ENCODE measurements at places on chromosomes 1 and 21. TPM values are rescaled to one million over a fixed set of nuclear protein-coding genes. Genes with fewer than 3 reads are reported as not detected.

The RPE65 gene
- not detected for total RNA-seq

The GPR153 gene
- 11.4 TPM for total RNA-seq

The IGSF3 gene
- total RNA-seq, result 34.8 TPM

The GBP3 gene
- 28.5 TPM for total RNA-seq

The ARF1 gene
- 479 TPM for total RNA-seq

The CYP4A22 gene
- total RNA-seq, result not detected

The AKR7A3 gene
- total RNA-seq, result 0.33 TPM

The CA6 gene
- total RNA-seq, result not detected

The FTCD gene
- not detected for total RNA-seq

The FCER1G gene
- total RNA-seq, result not detected

GRCh38 chr1:177283380-177283779 lies 112.6 kb downstream of the BRINP2 start:
- no peak for DNase-seq

GRCh38 chr1:33014464-33015163 lies 22.1 kb downstream of the AK2 start:
- no peak for DNase-seq

- no peak for DNase-seq
Measured at GRCh38 chr1:77303387-77303786, 21.6 kb downstream of the AK5 start.

GRCh38 chr1:243715285-243715684 lies 134.8 kb downstream of the AKT3 start:
- no peak for DNase-seq

DNA sequence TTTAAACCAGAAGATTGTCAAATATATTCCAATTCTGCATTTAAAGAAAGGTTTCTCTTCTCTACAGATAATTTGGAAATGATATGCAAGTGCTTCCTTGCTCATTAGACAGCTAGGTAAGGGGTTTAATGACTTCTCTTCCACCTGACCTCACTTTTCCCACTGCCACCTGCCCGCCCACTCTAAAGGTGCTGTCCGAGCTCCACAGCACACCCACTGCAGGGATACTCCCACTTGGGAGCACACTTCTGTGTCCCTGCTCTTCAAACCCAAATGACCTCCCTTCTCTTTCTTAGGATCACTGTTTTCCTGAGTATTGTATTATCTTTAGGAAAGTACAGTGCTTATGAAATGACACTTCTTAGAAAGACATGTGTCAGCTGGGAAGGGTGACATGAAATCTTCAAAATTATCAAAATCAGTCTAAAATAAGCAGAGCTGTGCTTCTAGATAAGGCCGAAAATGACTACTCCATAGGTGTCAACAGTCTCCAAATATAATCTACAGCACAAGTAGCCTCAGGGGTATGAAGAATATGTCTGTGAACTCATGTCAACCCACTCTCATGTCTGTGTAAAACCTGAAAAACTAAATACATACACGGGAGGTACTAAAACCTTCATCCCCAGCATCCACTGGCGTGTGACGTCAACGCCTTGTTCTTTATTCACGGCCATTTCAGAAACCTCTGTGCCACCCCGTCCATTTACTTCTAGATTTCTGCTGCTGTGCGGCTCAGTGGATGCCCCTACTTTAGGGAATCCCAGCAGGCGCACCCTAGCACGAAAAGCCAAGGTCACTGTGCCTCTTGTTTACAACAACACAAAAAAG lies 71.0 kb downstream of the SLC45A1 start:
- DNase-seq, result no peak

GRCh38 chr1:197810812-197811211 lies 35.5 kb upstream of the DENND1B start:
- DNase-seq, result no peak

DNA sequence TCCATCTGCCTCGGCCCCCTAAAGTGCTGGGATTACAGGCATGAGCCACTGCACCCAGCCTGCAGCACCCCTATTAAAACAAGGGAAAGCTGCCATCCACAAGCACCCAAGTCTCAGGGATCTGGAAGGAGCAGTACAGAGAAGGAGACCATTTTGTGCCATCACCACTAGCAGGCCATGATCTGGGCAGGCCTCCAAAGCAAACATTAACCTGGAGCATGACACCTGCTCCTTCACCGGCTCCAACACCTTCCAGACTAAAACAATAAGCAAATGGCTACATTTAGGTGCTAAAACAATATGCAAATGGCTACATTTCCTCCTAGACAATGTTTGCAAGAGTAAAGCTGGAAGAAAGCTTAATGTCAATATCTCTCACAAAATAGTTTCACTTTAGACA lies 16.7 kb downstream of the MEAF6 start:
- DNase-seq, result no peak

- no peak for DNase-seq
Measured at GRCh38 chr21:24007592-24007991, 1599.7 kb downstream of the MRPL39 start.

DNA sequence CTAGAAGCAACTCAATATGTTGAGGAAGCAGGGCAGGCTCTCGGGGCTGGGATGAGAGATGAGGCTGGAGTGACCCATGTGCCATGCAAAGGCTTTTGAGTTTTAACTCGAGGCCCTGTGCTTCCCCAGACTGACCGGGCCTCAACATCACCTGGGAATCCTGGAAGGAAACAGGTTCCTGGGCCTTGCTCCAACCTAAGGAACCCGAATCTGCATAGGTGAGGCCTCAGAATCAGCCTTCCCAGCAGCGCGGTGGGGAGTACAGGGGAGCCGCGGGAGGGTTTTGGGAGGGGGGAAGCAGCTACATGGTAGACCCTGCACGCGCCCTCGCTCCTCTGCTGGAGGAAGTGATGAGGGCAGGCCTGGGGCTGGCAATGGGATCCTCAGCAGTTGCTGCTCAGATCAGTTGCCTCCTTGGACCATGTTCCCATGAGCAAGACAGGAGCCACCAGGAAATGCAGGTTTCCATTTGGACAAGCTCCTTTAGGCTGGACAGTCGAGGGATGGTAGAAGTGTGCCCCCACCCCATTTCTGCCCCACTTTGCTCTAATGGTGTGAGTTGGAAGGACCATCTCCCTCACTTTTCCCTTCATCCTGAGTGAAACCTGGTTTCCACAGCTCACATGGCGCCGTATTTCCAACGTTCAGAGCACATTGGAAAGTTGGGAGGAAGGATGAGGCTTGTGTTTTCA lies 4.5 kb upstream of the KIAA1614 start:
- DNase-seq, result no peak

GRCh38 chr1:119743776-119744597 lies 24.7 kb downstream of the HMGCS2 start:
- no peak for DNase-seq

- peak; percentile 60 for DNase-seq
Measured at GRCh38 chr1:109275706-109276345, 7.1 kb downstream of the PSRC1 start.

- no peak for DNase-seq
Measured at GRCh38 chr1:66527686-66528085, 6.3 kb upstream of the SGIP1 start.

DNA sequence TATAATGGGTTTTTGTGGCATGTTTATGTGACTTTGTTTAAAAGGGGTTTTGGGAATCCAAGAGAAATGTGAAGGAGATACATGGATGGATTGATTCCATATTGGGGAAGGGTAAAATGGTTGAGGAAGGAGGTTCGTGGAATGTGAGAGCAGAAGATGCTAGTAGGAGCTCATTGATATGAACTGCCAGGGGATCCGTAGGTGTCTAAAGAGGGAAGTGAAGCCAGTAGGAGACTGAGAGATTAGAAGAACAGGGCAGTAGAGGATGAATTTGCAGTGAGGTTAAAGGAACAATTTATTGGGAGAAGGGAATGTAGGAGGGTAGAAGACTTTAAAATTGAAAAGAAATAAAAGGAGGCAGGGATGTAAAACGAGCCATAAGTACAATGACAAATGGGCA lies 252.6 kb downstream of the GPR52 start:
- DNase-seq, result no peak

GRCh38 chr1:209749205-209749604 lies 6.6 kb upstream of the TRAF3IP3 start:
- DNase-seq, result no peak

DNA sequence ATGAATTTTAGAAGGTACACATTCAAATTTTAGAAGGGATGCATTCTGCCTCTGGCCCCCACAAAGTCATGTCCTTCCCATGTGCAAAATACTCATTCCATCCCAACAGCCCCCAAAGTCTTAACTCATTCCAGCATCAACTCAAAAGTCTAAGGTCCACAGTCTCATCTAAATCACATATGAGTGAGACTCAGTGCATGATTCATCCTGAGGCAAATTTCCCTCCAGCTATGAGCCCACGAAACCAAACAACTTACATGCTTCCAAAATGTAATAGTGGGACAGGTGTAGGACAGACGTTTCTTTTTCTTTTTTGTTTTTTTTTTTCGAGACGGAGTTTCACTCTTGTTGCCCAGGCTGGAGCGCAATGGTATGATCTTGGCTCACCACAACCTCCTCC lies 12.5 kb upstream of the WNT2B start:
- DNase-seq, result no peak

- no peak for DNase-seq
Measured at GRCh38 chr1:15683345-15684039, 628 bp upstream of the PLEKHM2 start.

DNA sequence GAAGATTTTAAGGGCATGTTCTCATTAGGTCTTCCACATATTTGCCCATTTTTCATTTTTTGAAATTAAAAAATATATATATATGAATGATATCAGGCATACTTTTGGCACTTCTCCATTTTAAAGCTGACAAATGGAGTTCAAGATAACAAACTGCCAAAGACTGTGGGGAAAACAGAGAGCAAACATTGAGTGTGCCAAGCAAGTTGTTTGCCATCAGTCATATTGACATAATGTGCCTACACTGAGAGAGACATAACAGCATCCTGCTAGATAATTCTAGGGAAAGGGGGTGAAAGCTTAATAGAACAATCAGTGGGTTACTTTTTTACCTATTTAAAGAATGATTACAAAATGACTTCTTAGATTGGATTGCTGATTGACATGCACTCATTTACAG lies 529.4 kb upstream of the CXADR start:
- DNase-seq, result no peak

- no peak for DNase-seq
Measured at GRCh38 chr1:4614371-4615137, 39.9 kb upstream of the AJAP1 start.

DNA sequence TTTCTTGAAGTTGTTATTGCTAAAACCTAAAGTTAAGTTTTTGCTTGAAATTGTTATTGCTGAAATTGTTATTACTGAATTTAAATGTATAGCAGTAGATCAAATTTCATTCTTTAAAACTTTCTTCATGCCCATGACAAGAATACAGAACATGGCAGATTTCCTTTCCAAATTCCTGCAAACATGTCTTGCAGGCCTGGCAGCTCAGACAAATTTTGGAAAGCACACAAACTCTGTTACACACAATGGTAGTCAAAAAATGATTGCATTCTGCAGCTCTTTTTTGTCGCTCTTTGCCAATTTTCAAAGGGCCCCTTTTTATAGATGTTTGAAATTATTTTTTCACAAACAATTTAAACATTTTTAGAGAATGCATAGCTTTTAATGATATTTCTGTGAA lies 1292.3 kb upstream of the B3GALT2 start:
- no peak for DNase-seq

- DNase-seq, result no peak
Measured at GRCh38 chr1:154324241-154324640, 1.1 kb upstream of the ATP8B2 start.

DNA sequence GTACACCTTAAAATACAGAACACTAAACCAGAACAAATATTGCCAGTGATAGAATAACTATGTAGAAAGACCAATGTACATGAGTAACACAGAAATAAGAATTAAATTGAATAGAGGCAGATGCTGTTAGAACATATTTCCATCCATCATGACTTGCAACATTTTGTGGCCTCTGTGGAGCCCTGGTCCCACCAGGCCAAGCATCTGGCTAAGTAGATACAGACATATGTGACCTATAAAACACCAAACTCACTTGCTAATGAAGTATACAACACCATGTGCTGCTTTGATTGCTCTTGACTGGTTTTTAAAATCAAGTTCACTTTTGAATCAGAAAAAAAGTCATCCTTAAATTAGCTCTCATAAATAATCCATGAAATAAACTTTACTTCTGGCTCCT lies 20.5 kb downstream of the SLC19A2 start:
- no peak for DNase-seq

GRCh38 chr1:223652436-223652941 lies 13.0 kb downstream of the CAPN8 start:
- no peak for DNase-seq

GRCh38 chr1:49626472-49626871 lies 397.3 kb downstream of the AGBL4 start:
- no peak for DNase-seq

DNA sequence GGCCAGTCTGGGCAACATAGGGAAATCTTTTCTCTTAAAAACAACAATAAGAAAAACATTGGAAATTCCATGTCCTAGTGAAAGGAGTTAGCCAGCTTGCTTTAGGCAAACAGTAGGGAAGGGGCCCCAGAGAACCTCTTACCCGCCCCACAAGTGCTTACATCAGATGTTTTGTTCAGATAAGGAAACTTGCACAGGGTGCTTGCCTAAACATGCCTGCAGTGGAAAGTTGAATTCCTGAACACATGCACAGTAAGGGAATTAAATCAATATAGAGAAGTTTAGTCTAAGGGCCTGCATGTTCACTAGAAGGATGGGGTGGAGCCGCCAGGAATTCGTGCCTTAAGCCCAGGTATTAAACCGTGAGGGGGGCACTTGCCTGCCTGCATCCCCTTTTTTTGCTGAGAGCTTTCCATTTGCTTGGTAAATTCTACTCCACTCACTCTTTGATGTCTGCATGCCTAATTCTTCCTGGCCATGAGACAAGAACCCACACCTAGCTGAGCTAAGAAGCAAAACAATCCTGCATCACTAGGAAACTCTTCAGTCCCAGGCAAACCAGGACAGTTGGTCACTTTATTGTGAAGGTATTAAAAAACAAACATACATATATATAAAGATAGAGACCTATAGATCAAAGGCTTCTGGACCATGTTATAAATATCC lies 499.0 kb downstream of the SIPA1L2 start:
- DNase-seq, result no peak

- DNase-seq, result peak; percentile 26
Measured at GRCh38 chr1:193971595-193971994, 785.2 kb upstream of the B3GALT2 start.

- DNase-seq, result no peak
Measured at GRCh38 chr21:32494934-32495709, 82.6 kb downstream of the EVA1C start.

- DNase-seq, result no peak
Measured at GRCh38 chr1:25063591-25064416, 133.7 kb upstream of the RUNX3 start.

GRCh38 chr1:226428348-226428747 lies 20.5 kb upstream of the PARP1 start:
- no peak for DNase-seq

GRCh38 chr1:116690849-116691406 lies 23.4 kb upstream of the IGSF3 start:
- DNase-seq, result no peak

GRCh38 chr1:27044613-27045151 lies 32.0 kb upstream of the TENT5B start:
- DNase-seq, result no peak

- no peak for DNase-seq
Measured at GRCh38 chr1:217009376-217009775, 286.1 kb upstream of the ESRRG start.

GRCh38 chr1:208105756-208106155 lies 138.4 kb downstream of the PLXNA2 start:
- no peak for DNase-seq

GRCh38 chr1:153922076-153922971 lies 448 bp downstream of the GATAD2B start:
- no peak for DNase-seq
